Activated CD4-positive, alpha-beta T cell treated with anti-CD3 and anti-CD28 coated beads, Interleukin-2, amount 10 ng/mL, durations not matched to agents 24 days and 14 days (primary cell): ENCODE measurements at places on chromosomes 7 and 10.

- DNase-seq = no peak
Measured at GRCh38 chr7:142111499-142111898, at the start of gene MGAM2. TSS of gene MGAM2 (plus strand) at chr7:142111718. CDS start at chr7:142116874, 5,156 bp downstream.

GRCh38 chr7:71627651-71628050, 495.7 kb downstream of the GALNT17 start:
- no peak for DNase-seq

DNA sequence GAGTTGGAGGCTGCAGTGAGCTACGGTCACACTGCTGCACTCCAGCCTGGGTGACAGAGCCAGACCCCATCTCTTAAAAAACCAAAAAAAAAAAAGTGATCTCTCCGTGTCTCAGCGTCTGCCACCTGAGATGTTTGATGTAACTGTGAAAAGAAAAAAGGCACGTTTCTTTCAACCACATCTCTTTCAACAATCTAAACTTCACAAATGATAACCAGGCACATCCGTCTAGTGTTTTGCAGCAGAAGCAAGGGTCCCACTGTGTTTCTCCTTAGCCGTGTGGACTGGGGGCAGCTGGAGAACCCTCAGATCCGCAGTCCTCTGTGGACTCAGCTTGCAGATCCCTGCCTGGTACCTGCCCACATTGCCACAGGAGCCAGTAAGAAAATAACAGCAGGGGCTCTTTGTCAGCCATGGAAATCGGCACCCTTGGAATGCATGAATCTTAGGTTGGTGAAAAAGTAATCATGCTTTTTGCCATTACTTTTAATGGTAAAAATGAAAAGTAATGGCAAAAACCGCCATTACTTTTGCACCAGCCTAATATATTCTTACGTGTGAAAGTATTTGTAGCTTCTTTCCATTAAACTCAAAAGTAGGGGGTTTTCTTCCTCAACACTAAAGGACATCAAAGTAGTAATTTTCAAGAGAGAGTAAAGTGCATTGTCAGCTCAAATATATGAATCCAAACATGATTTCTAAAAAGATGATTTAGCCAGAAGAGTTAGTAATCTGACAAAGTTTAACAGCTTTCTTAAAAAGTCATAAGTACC, 276.5 kb downstream of the CCDC3 start:
- DNase-seq = no peak

- no peak for DNase-seq
Measured at GRCh38 chr7:69844264-69844868, 246.1 kb downstream of the AUTS2 start.

- DNase-seq = no peak
Measured at GRCh38 chr10:29838539-29838938, 203.8 kb upstream of the SVIL start.

DNA sequence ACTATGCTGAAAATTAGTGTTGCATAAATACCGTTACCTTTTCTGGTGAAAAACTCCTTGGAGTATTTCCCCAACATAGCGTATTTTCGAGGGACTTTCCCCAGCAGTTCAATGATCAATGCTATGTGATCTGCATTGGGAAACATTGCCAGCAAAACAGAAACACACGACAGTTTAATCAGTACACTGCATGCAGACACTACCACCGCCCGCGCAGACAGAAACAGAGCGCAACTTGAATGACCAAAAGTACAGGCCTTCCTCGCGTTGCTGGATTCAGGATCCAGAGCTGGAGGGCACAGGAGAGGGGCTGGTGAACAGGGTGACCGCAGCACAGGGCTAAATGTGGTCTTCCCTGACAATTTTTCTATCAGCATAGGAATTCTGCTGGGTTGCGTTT, 111.7 kb downstream of the KMT2E start:
- DNase-seq = no peak

DNA sequence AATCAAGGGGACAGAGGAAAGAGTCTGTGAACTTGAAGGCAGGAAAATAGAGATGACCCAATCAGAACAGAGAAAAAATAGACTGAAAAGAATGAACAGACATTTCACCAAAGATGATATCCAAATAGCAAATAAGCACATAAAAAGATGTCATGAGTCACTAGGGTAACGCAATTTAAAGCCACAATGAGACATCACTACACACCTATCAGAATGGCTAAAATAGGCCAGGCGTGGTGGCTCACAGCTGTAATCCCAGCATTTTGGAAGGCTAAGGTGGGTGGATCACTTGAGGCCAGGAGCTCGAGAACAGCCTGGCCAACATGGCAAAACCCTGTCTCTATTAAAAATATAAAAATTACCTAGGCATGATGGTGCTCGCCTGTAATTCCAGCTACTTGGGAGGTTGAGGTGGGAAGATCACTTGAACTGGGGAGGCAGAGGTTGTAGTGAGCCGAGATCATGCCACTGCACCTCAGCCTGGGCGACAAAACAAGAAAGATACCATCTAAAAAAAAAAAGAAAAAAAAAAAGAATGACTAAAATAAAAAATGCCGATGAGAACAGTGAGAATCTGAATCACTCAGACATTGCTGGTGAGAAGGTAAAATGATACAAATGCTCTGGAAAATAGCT, 100.9 kb downstream of the LHPP start:
- DNase-seq = no peak

GRCh38 chr10:47076949-47077361, 165.7 kb downstream of the PTPN20 start:
- DNase-seq = no peak

GRCh38 chr7:17758008-17758407, 182.3 kb downstream of the SNX13 start:
- no peak for DNase-seq

GRCh38 chr10:114829160-114829909, 7.8 kb downstream of the FHIP2A start:
- DNase-seq = no peak

DNA sequence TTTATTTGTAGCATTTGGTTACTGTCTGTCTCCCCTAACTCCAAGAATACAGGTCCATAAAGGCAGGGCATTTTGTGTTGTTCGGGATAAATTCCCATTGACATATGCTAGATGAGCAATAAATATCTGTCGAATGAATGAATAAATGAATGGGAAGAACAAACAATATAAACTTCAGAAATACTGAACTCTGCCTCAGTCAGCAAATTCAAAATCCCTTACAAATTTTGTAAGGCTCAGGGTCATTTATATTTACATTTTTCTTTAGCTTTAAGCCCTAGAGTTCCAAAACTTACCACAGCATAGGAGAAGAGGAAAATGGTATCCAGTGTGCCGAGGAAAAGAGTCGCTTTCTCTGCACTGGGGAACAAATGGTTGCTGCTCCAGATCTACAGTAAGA, 29.0 kb downstream of the SLC37A3 start:
- DNase-seq = no peak

DNA sequence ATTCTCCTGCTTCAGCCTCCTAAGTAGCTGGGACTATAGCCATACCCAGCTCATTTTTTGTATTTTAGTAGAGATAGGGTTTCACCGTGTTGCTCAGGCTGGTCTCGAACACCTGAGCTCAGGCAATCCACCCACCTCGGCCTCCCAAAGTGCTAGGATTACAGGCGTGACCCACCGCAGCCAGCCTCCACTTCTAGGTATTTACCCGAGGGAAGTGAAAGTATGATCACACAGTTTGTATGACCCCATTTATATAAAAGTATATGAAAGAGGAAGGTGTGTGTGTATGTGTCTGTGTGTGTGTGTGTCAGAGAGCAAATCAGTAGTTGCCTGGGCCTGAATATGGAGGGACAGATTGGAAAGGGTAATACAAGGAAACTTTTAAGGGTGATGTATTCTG, 2.0 kb upstream of the PURB start:
- peak; percentile 66 for DNase-seq

DNA sequence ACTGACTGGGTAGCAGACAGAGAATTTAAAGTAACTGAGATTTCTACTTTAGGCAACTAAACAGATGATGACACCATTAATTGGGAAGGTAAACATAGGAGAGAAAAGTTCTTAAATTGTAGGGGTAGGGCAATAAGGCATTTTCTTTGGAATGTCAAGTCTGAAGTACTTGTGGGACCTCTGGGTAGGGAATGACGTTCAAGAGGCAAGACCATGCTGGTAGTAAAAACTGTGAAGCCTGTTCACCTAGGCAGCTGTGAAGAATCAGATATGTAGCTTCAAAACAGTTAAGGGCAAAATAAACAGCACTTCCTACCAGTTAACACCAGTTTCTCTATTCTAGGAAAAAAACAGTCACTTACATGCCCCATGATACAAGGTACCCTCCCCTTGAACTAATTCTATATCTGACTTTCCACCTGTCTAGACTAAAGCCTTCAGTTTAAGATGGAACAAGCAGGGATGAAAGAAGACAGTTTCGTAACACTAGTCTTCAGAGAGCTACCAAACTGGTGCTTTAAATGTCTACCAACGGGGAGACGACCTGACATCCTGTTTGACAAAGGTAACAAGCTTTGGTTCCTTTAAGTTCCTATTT, 63.1 kb upstream of the KCNIP2 start:
- no peak for DNase-seq

- DNase-seq = no peak
Measured at GRCh38 chr7:55973747-55974250, 9.4 kb downstream of the NIPSNAP2 start.

DNA sequence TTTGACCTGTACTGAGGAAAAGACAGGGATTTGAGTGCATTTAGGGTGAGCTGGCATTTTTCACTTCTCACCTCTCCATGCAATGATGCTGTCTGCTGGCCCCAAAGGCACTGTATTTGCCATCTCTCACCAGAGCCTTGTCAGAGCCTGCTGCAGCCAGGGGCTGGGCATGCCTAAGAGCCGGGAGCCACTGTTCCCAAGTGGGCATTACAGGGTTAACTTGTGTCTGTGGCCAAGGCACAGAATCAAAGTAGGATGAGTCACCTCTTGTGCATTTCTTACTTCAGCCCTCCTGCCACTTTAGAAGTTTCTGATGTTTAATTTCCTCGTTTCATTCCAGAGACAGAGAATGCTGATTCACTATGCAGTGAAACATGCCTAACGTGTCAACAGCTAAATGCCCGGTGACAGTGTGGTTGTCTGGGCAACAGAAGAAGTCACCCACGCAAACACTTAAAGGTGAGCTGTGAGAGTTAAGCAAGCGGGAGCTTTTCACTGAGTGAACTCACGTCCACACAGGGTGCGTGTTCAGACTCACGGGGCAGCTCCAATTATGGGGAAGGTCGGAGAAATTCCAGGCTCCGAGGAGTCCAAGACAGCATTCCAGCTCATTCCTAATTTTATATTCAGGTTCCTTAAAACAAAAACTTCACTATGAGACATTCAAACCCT, 57.1 kb upstream of the IGFBP3 start:
- DNase-seq = peak; percentile 56

GRCh38 chr7:137636376-137636775, 210.4 kb downstream of the DGKI start:
- no peak for DNase-seq
